ENCODE measurements at places on chromosomes 7 and 10. TPM values are rescaled to one million over a fixed set of nuclear protein-coding genes. Genes with fewer than 3 reads are reported as not detected.

GET4 gene
- total RNA-seq = 78.5 TPM

NSUN6 gene
- 10.6 TPM for total RNA-seq

DNA sequence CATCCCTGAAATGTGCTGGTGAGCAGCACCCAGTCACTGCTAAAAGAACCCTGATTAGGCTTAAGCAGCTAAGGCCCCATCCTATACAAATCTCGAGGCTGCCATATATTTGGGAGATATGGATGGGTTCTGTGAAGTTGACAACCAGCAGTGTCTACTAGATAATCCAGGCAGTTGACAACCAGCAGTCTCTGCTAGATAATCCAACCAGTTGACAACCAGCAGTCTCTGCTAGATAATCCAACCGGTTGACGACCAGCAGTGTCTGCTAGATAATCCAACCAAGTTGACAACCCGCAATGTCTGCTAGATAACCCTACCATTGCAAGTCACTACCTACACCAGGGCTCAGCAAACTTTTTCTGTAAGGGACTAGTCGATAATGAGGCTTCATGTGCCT is 58.3 kb upstream of the KDM7A start:
- no peak overlapping the region for H3K27ac ChIP-seq
- no peaks in the 10 kb centered on the region for H3K36me3 ChIP-seq
- peaks cover 20% of the 10 kb centered on the region for H3K27me3 ChIP-seq
- H3K4me3 ChIP-seq = no peak overlapping the region

PPP1R9A gene
- total RNA-seq = 38.7 TPM

- no peak overlapping the region for H3K4me3 ChIP-seq
- DNase-seq = no peak
- H3K36me3 ChIP-seq = no peaks in the 10 kb centered on the region
- H3K4me1 ChIP-seq = no peaks in the 10 kb centered on the region
Observed at GRCh38 chr7:82384051-82384464, 59.5 kb downstream of the CACNA2D1 start.

KLHL7 gene
- total RNA-seq = 37.5 TPM

DNA sequence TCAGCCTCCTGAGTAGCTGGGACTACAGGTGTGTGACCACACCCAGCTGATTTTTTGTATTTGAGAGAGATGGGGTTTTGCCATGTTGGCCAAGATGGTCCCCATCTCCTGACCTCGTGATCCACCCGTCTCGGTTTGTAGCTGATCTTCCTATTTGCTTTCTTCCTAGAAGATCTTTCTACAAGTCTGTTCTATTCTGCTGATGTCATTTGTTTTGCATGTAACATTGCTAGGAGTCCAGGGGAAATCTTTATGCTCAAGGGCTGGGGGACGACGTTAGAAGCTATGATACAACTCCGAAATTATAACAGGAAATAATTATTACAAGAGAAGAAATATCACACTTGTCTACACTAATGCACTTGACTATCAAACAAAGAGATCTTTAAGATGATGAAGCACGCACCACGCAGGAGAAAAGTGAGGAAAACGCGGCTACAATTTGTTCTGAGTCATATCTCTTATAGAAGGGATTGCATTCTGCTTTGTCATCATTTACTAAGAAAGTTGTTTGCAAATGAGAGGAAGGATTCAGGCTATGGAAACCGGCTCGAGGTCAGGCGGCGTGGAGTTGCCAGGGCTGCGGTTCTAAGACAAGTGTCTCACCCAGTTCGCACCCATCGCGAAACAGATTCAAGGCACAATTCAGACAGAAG is 103.0 kb upstream of the CARD11 start:
- H3K27ac ChIP-seq = no peak overlapping the region
- H3K27me3 ChIP-seq = no peaks in the 10 kb centered on the region
- H3K36me3 ChIP-seq = no peaks in the 10 kb centered on the region

GIMAP4 gene
- not detected for total RNA-seq

DNA sequence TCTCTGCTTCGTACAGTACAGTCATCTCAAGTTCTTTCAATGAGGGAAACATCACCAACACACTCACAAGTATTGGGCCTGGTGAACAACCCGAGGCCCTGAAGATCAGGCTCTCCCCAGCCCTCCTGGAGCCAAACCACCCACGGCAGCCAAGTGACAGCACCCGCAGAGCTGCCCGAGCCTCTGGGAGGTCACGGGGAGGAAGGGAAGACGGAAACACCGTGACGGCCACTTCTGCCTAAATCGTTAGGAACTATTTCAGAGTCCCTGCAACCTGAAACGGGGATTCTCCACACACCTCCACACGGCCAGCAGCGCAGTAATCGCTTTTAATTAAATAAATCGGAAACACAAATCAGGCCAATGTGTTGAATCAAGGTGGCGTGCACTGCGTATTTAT is 222.6 kb downstream of the MAD1L1 start:
- no peaks in the 10 kb centered on the region for H3K27me3 ChIP-seq
- H3K4me3 ChIP-seq = no peak overlapping the region
- no peak overlapping the region for H3K27ac ChIP-seq
- H3K36me3 ChIP-seq = no peaks in the 10 kb centered on the region
- no peak for DNase-seq

- H3K27ac ChIP-seq = no peak overlapping the region
- no peaks in the 10 kb centered on the region for H3K36me3 ChIP-seq
- no peaks in the 10 kb centered on the region for H3K4me1 ChIP-seq
- no peaks in the 10 kb centered on the region for H3K27me3 ChIP-seq
- no peak for DNase-seq
- H3K4me3 ChIP-seq = no peak overlapping the region
Observed at GRCh38 chr10:36676321-36676720, 449.1 kb upstream of the ANKRD30A start.
